Activated T-cell treated with anti-CD3 and anti-CD28 coated beads, Interleukin-2, amount 50 U/mL, for 4 hours (primary cell): ENCODE measurements at places on chromosomes 3 and 15.

GRCh38 chr3:122245513-122246174 is 62.2 kb downstream of the CASR start:
- DNase-seq = no peak

DNA sequence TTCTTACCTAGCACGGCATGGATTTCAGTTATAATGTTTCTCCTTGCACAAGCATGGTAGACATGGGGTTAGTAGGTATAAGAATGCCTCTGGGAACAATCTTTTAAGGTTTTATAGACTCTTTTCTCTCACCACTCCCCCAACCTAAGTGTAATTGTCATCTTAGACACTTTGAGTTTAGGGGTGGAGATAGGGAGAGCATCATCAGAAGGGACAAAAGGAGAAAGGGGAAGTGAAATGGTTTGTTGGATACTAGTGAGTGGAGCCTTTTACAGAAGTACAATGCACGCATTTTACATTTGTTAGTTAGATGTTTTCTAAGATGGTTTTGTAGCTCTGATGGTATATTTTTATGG is 189.2 kb downstream of the TP63 start:
- no peak for DNase-seq

DNA sequence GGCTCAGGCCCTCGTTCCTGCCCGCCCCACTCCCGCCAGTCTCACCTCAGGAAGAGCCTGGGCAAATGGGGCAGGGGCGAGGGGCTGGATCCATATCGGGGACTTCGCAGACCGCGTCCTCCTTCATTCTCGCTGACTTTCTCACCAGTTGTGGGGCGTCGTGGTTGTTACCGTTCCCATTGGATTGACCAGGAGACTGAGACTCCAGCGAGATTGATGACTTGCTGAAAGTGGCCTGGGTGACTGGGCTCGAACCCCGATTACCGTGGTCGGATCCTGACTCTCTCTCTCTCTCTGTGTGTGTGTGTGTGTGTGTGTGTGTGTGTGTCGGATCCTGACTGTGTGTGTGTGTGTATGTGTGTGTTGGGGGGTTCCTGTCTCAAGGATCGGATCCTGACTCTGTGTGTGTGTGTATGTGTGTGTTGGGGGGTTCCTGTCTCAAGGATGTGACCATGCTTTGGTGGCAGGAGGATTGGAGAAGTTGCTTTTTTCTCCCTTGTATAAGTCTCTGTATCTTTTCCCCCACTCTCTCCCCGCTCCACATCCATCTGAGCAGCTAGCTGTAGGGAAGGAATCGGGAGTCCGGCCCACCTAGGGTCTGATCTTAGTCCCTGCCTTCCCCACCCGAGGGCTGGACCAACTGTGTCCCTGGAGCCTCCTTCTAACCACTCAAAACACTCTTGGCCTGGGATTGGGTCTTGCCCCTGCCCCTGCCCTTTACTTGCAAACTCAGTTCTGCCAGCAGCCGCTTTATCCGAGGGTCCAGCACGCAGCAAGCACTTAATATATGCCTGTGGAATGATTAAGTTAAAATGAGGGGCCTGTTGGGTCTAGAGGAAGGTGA is 603 bp downstream of the PLEKHO2 start:
- no peak for DNase-seq

- no peak for DNase-seq
Observed at GRCh38 chr3:46943237-46944187, 33.0 kb downstream of the CCDC12 start.

GRCh38 chr3:197234947-197235914 is 63.2 kb downstream of the DLG1 start:
- no peak for DNase-seq

- DNase-seq = no peak
Observed at GRCh38 chr3:146780251-146780650, 175.1 kb upstream of the PLSCR5 start.

DNA sequence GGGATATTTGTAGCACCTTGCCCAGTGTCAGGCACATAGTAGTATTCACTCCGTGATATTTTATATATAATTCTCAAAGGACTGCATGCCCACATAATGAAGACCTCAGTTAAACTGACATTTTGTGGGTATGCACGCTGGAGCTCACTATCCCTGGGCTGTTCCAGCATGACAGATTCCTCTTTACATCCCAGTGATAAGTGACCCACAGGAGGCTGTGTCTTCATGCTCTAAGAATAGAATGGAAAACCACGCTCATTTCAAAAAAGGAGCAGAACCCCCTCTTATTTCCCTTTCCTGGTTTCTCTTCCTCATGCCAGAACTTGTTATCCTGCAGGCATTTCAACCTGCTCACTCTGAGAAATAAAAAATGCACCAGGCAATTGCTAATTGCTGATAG is 717.5 kb downstream of the AGBL1 start:
- DNase-seq = no peak

- DNase-seq = no peak
Observed at GRCh38 chr3:14214764-14215163, 36.1 kb downstream of the LSM3 start.

- no peak for DNase-seq
Observed at GRCh38 chr15:99239545-99240198, 9.7 kb downstream of the TTC23 start.

DNA sequence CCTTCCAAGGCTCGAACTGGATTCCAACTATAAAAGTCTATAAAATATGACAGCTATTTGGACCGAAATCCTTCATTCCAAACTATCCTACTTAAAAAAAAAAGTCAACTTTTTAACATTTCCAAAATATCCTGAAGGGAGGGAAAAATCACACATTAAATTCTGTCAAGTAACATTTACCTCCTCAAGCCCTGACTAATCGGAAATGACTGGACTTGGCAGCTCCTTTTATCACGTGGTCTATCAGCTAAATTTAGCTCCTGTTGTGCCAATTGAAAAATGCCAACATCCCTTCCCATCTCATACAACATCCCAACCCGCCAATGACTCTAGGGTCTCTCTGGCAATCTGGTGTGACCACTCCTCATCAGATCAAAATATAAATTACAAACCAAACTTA is 297.9 kb downstream of the FHIT start:
- DNase-seq = no peak

DNA sequence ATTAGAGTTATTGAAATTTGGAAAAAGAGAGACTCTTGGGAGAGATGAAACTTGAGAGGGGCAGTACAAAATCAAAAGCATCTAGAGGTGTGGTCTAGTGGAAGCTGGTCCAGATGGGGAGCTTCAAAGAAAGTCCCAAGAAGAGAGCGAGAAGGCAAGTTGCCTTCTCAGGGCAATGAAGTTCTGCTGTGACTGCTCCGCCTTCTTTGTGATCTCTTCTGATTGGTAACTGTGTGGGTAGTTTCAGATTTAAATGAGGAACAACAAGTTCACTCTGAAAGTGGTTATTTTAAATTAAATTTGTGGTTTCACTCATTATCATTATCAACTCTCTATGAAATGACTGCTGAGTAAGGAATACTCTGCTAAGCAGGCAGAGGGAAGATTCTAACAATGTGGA is 233.3 kb downstream of the NLGN1 start:
- no peak for DNase-seq

DNA sequence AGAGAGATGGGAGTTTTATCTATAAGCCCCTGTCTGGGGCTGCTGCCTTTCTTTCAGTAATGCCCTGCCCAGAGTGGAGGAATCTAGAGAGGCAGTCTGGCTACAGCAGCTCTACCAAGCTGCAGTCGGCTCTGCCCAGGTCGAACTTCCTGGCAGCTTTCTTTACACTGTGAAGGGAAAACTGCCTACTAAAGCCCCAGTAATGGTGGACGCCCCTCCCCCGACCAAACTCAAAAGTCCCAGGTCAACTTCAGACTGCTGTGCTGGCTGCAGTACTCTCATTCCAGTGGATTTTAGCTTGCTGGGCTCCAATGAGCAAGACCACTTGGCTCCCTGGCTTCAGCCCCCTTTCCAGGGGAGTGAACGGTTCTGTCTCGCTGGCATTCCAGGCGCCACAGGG is 65.9 kb upstream of the RARB start:
- DNase-seq = no peak

DNA sequence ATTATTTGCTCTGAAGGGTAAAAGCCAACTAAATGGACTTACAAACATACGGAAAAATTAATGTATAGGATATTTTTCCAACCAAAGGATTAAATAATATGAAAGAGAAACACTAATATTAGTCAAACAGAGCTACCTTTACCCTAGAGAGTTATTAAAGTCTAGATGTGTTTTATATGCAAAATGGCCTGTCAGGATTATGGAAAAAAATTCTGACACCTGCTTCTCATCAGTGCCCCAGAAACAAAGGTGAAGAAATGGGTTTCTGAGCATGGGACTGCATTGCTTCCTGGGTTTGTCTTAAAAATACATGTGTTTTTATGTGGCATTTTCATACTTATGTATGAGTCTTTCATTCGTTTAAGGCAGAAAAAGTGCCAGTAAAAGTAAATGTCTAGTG is 148.3 kb downstream of the ROBO2 start:
- no peak for DNase-seq

DNA sequence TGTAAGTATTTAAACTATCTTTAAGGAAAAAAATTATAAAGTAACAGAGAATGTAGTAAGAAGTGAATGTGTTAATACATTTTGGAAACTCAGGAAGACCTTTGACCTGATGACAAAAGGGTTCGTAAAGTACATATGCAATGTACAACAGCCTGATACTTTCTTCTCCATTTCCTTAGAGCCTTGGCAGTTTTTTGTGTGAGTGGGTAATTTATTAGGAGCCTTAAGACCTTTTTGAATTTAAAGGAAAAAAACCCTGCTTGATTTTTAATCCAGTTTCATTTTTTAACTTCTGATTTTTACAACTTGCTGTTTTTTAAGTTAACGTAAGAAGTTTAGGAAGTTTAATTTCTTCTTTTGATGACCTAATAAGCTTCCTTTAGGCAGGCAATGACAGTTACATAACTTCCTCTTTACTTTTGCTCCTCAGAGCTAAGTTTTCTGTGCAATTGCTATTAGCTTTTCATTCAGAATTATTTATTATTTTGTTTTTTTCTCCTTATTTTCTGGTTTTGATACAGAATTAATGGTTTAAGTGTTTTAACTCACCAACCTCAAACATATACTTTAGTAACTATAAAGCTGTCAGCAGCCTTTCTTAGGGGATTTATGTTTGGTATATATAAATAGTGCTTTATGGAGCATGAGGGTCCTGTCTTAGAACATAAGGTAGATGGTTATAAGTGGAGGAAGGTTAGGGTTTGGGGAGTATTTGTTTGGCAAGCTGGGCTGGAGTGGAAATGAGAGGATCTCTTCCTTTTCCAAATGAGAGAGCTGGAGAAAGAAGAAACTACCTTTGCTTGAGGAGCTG is 35.2 kb downstream of the ARMC8 start:
- DNase-seq = no peak

DNA sequence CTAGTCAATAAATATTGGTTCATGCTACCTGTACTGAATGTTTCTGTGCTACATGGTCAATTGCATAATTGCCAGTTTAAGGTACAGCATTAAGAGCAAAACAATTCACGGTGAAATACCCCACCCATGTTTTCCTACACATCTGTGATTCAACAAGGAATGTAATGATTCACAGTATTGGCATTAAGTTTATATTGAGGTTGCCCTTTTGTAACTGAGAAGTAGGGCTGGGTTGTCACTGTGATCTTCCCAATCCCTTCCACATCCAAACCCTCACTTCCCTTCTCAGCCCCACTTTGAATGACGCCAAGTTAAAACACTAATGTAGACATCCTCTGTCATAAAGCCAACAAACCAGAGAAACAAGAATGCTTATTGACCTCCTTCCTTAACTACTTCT is 112.0 kb upstream of the TJP1 start:
- no peak for DNase-seq

DNA sequence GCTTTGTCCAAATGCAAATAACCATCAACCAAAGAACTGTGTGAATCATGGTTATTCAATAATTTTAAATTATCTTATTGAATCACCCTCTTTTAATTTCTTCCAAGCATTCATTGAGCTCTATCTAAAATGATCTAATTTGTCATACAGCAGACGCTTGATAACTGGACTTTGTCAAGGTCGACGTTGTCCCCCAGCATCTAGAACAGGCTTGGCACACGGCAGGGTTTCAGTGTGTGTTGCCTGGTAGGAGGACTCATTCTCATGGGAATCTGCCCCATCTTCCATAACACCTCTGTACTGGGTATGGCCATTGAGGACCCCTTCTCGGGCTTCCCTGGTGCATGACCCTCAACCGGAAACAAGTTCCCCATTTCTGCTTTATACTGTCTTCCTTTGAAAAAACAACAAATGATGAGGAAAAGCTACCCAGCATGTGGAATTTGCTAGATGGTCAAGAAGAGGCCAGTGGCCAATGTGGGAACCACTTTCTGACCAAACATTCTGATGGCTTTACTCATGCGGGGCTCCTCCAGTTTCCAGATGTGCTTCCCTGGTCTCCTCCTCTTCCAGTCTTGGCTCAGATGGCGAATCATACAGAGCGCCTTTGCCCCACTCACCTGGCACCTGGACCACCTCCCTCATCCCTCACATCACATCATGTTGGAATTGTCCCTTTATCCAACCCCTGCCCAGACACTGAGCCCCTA is 41.7 kb upstream of the SEC22A start:
- no peak for DNase-seq

DNA sequence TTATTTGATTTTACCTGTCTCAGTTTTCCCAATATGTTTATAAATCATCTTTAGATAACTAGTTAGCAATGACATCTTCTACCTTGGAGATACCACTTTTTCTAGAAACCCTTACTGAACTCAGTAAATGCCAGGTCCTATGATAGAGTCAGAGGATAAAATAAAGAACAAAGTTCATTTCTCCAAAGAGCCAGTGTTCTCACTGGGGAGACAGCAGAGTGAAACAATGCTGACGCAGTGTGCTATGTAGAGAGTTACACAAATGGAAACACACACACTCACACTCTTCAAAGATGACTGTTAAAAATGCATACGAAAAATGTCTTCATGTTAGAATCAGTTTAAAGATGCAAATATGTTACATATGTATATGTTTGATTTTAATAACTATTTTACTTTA is 111.3 kb downstream of the PIK3R4 start:
- no peak for DNase-seq

GRCh38 chr15:52445553-52445952 is 83.1 kb downstream of the MYO5A start:
- DNase-seq = no peak

GRCh38 chr3:58570851-58571250 is 6.3 kb downstream of the FAM107A start:
- no peak for DNase-seq

- no peak for DNase-seq
Observed at GRCh38 chr15:68599560-68600071, 20.8 kb downstream of the CORO2B start.

DNA sequence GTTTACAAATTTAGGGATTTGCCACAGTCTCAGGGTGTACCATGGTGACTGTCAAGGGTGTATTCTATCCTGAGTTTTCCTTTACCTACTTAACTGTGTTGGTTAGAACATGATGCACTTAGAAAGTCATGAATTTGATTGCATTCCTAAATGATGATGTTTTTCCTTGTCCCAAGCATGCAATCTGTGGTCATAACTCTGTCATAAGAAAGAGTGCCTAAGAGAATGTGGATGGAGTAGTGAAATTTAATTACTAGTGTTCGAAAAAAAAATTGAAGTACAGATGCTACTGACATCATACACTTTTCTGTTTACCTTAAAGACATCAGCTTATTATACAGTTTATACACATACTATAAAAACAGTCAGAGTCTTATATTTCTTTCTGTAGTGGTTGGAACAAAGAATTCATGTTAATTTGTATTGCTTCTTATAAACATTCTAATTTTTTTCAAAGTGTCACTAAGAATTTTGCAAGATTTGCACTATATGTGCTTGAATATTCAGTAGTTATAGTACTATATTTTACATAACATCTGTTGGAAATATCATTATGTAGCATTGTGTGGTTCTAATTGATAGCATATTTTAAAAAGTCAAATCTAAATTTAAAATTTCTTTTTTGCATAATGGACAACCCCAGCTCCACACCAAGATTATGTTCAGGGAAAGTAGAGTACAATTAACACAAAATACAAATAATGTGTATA is 231.3 kb upstream of the KCNMB2 start:
- DNase-seq = no peak
